ENCODE measurements at places on chromosomes 2 and 18.

- peak; percentile 79 for DNase-seq
Measured at GRCh38 chr2:84971510-84972206, 697 bp downstream of the KCMF1 start.

GRCh38 chr2:180979749-180980105 lies 678 bp upstream of the UBE2E3 start:
- DNase-seq: no peak

DNA sequence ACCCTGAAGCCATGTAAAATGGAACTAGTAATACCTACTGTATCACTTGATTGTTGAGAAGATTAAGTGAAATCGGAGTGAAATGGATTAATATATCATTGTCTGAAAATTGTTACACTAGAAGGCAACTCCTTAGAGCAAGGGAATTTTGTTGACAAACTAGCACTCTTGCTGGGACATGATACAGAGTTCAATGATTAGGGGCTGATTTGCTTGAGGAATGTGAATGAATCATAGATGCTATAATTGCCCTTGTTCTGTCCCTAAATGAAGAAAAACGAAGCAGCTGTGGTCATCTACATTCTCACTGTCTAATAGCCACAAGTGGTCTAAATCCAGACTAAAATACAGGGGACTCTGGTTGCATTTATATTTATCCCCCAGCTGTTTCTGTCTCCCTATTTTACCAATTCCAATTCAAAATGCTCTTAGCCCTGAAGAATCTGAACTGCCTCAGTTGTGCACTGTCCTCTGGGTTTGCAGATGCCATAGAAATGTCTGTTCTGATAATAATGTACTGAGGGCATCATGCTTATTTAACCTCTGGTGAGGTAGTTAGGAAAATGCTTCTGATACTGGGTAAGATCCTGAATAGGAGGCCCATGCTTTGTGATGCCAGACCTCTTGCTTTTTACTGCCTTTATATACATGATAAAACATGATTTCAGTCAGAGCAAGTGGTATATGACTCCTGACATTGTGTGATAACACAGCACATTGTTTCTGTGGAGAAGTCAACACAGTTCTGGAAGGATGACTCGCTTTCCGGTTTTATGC lies 382.1 kb downstream of the NRXN1 start:
- DNase-seq: no peak

- DNase-seq: peak; percentile 33
Measured at GRCh38 chr2:160429248-160430000, 64.2 kb downstream of the RBMS1 start.

GRCh38 chr18:24584813-24585212 lies 124.4 kb downstream of the HRH4 start:
- DNase-seq: no peak

- DNase-seq: no peak
Measured at GRCh38 chr2:74544634-74545033, 9.1 kb downstream of the LOXL3 start.

GRCh38 chr2:64975232-64975821 lies 13.9 kb upstream of the SLC1A4 start:
- no peak for DNase-seq
